ENCODE measurements at places on chromosomes 2 and 18.
A peak's percentile ranks its signal among the peaks of the same experiment; 100 is the strongest.

DNA sequence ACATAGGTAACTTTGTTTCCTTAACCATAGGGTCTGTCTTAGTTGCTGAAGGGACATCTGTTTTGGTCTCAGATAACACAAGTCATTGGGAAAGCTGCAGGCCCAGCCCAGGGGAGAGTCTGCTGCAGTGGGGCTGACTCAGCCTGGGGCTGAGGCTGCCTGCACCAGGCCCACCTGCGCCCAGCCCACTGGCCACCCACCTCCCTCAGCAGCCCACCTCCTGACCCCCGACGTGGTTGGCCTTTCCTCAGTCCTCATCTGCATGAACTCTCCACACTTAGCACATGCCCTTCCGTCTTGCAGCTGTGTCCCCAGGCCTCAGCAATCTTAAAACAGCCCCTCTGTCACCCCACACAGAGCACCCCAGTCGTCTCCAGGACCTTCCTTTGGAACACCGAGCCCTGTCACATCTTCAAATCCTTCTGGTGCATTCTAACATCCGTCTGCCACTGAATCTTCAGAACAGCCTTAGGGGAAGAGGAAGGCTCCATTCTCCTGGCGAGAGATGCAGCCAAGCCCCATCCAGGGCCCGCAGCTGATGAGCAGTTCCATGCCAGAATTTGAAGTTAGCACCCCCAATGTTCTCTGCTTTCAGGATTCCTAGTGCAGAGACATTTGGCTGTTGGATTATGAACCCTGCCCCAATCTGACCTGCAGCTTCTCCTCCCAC, 231.4 kb downstream of the SEPTIN10 start:
- no peak for DNase-seq

DNA sequence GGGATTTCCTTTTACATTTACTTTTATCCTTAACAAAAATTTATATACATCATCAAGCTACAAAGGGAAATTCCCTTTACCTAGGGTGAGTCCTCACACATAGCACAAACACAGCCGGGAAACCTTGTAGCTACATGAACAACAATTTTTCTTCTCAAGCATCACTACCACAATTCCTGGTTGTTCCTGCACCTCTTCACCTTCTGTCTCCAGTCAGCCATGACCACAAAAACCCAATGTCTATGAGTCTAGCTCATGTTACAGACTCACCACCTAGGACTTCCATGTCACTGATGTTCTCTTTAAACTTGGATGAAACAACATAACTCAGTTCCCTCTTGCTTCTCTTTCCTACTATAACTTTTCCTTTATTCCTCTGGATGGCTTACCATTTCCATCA, 460.4 kb downstream of the MBD2 start:
- DNase-seq = no peak

GRCh38 chr2:42110641-42111322, 58.4 kb upstream of the EML4 start:
- no peak for DNase-seq

DNA sequence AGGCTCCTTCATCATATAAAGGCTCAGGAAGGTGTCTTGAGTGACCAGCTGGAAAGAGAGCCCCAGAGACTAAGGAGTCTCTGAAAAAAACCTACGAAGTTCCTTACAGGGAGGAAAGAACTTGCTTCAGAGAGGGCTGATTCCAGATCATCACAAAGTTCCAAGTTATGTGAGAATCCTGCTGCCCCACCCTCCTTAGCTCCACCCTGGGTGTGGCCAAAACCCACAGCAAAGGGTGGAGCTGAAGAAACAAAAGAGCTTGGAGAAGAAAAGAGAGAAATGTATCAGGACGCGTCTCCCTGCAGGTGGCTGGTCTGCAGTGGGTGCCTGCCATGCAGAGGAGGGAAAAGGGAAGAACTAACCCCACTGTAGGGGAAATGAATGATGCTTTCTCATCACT, 32.8 kb upstream of the ZNF396 start:
- no peak for DNase-seq

GRCh38 chr2:147910990-147911473, 66.2 kb downstream of the ACVR2A start:
- peak; percentile 52 for DNase-seq

DNA sequence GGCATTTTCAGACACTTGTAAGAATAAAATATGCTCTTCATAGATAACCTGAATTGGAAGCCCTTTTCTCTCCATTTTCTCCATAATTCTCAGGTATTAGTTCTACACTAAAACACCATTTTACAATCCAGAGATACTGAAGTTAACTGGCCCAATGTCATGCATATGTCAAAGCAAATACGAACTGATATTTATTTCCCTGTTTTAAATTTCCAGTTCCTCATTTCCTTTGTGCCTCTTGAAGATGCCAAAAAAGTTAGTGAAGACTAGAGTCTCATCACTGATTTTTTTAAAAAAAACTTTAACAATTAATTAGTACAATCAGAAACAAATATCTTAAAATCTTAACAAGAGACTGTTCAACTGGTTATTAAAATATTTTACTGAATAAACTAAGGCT, 52.8 kb upstream of the ITGB6 start:
- DNase-seq = no peak

DNA sequence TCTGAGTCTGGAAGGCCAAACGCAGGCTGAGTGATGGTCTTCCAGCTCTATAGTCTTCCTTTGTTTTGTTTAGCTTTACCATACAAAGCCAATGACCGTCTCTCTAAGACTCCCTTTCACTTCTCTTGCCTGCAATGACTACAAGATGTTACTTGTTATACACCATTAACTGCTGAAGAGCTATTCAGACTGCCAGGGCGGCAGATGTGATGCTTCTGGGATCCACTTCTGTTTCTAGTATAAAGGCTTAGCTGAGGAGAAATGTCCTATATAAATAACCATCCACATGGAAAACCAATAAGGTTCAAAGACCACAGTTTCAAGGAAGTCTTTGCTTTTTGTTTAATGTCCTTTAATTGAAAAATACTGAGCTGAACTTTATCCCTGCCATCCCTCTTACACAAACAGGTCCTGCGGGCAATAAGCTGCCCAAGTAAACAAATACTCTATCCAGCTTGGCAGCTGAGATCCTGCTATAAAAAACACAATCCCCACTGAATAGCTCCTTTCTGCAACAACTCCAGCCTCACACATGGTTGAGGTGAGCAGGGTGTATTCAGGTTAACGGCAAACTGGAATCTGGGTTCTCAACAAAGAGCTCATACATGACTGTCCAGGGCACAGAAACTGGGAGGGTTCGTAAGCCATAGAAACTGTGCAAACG, 124.6 kb downstream of the VIT start:
- DNase-seq = no peak

- no peak for DNase-seq
These were observed 8.6 kb downstream of the FAM171B start for GRCh38 chr2:186702501-186702900.

DNA sequence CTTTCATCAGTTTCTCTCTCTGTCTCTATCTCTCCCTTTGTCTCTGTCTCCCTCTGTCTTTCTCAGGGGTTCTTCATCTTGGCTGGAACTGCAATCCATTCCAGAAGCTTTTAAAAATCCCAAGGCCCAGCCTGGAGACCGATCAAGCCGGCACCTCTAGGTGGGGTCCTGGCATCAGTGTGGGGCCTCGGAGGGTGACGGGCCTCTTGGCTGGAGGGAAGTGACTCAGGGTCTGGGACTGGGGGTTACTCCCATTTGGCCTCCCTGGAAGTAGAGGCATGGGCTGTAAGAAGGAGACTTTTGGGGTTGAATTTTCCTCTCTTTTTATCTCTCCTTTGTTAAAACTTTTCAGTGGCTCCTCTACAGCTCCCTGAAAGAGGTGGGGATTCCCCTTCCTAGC, 52.8 kb upstream of the OTOF start:
- DNase-seq = no peak

DNA sequence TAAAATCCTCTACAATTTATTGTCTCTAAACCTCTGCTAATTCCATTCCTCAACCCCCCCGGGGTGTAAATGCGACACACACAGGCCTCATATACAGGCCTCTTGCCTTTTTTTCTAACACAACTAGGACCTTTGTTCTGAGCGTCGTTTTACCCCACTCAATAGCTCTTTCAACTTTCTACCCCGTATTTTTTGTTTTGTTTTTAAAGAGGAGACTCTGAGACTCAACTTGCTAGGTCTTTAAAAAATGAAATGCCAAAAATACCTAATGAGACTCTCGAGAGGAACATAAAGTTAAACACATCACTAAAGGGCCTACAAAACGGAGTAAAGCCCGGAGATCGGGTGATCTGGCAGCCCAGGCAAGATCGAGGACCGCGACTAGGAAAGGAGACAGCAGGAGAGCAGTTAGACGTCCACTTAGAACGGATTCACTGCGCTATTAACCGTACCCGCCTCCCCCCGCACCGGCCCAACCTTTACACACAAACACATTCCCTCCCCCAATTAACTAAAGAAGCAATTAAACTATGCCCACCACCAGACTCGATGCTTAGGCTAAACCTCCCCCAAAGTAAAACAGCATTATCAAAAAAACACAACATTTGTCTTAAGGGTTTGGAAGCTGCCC, 1.7 kb downstream of the TRIP12 start:
- DNase-seq = peak; percentile 12

GRCh38 chr18:68713796-68714195, 1.1 kb downstream of the TMX3 start:
- DNase-seq = no peak

GRCh38 chr2:188327518-188328213, 36.0 kb downstream of the GULP1 start:
- DNase-seq = no peak

GRCh38 chr2:17765398-17765797, 11.5 kb downstream of the GEN1 start:
- no peak for DNase-seq

GRCh38 chr2:99545066-99545465, 55.2 kb upstream of the REV1 start:
- DNase-seq = no peak

GRCh38 chr2:157466764-157467163, 22.9 kb upstream of the CYTIP start:
- DNase-seq = no peak

DNA sequence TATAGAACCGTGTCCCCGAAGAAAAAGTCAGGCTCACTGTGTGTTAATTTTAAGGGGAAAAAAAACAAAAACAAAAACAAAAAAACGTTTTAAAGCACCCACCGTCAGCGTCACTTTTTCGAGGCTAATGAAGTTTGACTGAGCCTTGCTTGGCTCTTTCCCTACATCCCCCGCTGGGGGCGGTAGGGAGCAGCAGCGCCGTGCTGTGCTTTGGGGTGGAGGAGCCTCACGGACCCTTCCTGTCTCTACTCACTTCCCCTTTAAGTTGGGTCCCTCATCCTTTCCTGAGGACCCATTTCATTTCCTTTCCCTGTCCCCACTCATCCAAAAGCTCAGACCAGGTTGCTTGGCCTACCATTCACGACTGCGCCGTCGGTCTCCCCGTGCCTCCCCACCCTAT, 82.8 kb upstream of the RPL31 start:
- DNase-seq = no peak

DNA sequence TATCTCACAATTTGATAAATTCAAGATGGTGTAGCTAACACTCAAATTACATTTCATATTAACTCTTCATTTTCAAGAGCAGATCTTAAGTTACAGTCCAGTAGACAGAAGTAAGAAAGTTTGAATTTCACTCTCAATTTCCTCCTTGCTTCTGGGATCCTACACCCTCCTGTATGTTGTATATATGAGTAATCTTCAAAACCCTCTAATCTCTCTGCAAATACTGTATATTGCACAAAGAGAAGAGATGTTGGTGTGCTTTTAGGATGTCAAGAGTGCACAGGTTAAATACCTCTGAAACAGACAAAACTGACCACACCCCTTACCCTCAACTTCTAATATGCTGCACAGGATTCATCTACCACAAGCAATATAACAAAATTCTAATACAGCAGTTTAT, 6.7 kb downstream of the CHST9 start:
- no peak for DNase-seq

DNA sequence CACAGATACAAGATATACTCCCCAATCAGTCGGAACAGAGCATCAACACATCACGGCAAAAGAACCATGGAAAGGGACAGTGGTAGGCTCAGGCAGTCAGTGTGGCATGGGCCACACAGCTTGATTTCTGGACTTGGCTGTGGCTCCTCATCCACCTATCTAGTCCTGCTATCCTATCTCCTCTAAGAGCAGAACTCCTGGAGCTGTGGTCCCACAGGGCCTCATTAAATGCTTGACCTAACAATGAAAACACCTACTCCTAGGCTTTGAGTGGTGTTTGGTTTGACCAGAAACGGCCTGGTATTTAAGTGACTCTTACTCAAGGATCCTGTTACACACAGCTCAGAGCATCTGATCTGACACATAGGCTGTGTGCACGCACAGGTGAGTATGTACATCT, 33.6 kb upstream of the SMAD2 start:
- DNase-seq = no peak

DNA sequence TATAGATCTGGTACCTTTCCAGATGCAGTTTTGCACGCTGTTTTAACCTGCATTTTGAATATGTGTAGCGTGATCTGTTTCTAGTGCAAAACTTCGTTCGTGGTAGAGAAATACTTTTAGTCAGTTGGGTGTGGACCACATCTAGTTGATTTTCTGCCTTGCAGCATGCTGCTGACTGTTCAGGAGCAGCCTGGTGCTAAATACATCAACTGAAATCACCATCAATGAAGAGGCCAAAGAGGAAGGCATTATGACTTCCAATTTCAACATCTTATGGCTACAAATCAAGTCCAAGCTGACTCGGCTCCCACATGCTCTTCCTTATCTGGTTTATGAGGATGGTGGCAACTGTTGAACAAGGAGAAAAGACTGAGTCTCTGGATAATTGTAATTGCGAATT, 298.5 kb downstream of the ZNF521 start:
- DNase-seq = no peak

- no peak for DNase-seq
These were observed 159.2 kb upstream of the DTNA start for GRCh38 chr18:34550902-34551301.

DNA sequence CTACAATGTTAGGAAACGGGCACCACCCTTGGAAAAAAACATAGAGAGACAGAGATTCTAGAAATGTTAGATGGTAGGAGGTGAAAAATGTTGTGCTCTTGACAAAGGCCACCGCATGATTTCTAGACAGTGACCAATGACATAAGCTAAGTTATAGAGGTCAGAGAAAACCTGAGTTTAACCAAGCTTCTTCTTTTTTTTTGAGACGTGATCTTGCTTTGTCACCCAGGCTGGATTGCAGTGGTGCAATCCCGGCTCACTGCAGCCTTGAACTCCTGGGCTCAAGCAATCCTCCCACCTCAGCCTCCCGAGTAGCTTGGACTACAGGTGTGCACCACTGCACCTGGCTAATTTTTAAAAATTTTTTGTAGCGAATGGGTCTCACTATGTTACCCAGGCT, 13.0 kb downstream of the FER1L5 start:
- no peak for DNase-seq

All from C1 segment of cervical spinal cord (tissue), 14 donors.